ENCODE measurements at places on chromosomes 16 and 17. TPM values are rescaled to one million over a fixed set of nuclear protein-coding genes. Genes with fewer than 3 reads are reported as not detected.

The MTSS2 gene
- 9.2 TPM for total RNA-seq

The PCGF2 gene
- 10.4 TPM for total RNA-seq

The ALOX12B gene
- total RNA-seq = 0.64 TPM

The PRR29 gene
- not detected for total RNA-seq

The BRIP1 gene
- 4.9 TPM for total RNA-seq

The CDH8 gene
- not detected for total RNA-seq

The CD300LB gene
- total RNA-seq = not detected

DNA sequence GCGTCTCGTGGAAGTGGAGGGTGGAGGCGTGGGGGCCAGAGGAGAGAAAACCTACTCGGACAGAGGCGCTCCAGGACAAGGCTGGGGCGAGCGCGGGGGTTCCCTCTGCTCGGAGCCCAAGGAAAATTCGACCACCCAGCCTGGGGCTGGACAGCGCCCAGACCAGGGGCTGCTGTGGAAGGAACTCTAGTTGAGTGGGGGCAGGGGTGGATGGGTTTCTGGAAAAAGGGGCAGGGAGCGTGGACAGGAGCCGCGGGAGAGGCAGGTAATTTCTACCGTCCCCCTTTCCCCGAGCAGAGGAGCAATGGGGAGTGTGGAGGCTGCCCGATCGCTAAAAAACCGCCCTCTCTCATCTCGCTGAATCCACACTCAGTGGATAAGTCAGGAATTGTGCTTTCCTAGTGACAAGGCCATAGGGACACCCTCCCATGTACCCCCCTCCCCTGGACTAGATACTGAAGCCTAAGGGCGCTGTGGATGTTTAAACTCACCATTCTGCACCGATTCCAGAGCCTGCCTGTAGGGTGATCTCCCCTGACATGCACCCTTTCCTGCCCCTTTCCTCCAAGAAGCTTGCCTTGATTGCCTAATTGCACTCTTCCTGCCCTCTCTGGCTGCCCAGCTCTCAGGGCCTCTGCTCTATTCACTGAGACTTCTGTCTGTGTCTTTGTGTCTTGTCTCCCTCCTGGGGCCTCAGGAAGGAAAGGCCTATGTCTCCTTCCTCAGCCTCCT, 90.7 kb upstream of the TMEM97 start:
- no peak for DNase-seq

- no peak for DNase-seq
These were observed 120.7 kb downstream of the ABCC12 start for GRCh38 chr16:48035142-48035541.

GRCh38 chr16:66058172-66058691, 308.3 kb upstream of the CDH5 start:
- DNase-seq = no peak

GRCh38 chr16:48597563-48598387, 12.2 kb downstream of the N4BP1 start:
- no peak for DNase-seq

DNA sequence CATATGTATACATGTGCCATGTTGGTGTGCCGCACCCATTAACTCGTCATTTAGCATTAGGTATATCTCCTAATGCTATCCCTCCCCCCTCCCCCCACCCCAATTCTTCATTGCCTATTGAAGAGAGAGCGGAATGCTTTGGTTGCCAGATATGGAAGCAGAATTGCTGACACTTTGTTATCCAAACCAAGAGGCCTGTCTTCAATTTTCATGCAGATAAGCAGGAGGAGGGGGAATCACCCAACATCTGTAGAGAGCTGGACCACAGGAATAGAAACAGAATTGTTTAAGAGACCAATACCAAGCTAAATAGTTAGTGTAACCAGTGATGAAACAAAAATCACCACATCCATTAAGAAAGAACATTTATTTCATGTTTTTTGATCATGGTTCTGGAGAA, 7.1 kb downstream of the ASPA start:
- no peak for DNase-seq

GRCh38 chr16:7390974-7391373, 58.3 kb downstream of the RBFOX1 start:
- no peak for DNase-seq

DNA sequence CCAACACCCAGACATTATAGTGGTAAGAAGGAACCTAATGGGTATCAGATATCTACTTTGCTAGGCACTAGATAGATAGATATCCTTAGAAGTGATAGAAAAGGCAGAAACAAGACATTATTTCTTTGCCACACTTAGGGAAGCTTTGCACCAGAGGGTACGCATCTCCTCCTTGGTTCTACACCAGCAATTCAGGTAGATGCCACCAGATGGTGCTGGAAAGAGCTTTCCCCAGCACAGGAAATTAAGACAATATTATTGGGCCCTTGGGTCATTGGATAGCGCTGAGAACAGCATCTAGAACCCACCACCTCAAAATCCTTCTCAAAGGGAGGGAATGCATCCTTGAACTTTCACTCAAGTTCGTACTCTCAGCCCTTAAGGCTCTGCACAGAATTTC, 173.8 kb upstream of the CCL2 start:
- no peak for DNase-seq

Data from NCI-H460 (cell line).